ENCODE measurements at places on chromosomes 6 and 20. TPM values are rescaled to one million over a fixed set of nuclear protein-coding genes. Genes with fewer than 3 reads are reported as not detected.

The DACT2 gene
- total RNA-seq, result not detected

- no peak for DNase-seq
Measured at GRCh38 chr6:78340755-78341154, 526.6 kb upstream of the IRAK1BP1 start.

The CARMIL1 gene
- total RNA-seq, result 34.7 TPM

The SNX14 gene
- total RNA-seq, result 65.7 TPM

GRCh38 chr6:34517461-34517881, 38.7 kb downstream of the SPDEF start:
- no peak for DNase-seq

The DLL1 gene
- 45.8 TPM for total RNA-seq

The APCDD1L gene
- total RNA-seq, result 1.7 TPM

- DNase-seq, result no peak
Measured at GRCh38 chr6:161268531-161269210, 5.2 kb downstream of the AGPAT4 start.

The ANGPT4 gene
- not detected for total RNA-seq

DNA sequence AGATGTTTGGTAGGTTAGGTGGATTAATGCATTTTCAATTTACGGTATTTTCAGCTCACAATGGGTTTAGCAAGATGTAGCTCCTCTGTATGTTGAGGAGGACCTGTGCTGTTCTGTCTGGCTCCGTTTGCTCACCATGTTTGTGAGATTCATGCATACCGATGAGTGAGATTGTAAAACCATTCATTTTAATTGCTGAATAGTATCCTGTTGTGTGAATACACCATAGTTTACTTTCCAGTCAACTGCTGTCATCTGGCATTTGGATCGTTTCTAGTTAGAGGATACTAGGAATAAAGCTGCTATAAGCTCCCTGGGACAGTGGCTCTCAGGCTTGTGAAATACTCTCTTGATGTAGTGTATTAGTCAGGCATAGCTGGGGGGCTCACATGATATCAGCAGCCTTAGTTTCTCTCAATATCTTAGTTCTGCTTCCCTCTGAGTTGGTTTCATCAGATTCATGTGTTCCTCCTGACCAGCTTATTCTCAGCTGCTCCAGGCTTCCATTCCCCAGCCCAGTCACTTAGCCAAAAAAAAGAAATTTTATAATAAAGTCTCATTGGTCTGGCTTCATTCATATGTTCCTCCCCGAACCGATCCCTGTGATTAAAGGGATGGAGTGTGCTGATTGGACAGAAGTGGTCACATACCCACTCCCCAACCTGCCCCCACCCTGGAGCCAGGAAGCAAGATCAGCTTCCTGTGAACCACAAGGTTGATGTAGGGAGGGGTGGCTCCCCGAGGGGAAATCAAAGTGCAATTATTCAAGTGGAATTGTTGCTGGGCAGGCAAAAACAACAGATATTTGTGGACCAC, 10.9 kb upstream of the B4GALT5 start:
- peak; percentile 14 for DNase-seq

DNA sequence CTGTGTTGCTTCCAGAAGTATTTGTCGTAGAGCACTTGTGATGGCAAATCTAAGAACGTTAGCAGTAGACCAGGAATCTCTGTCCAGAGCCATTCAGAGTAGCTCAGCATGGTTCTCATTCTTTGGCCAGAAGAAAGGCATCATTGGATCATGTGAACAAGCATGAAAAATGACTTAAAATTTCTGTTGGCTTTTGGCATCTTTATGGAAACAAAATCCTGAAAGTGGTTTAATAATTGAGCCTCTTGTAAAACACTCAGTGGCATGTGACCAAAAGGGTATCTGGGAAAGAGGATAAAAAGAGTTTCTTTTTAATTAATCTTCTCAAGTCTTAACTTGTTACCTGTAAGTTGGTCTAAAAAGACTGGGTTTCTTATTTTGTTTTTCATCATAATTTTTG, 55.2 kb downstream of the PTPN1 start:
- no peak for DNase-seq

GRCh38 chr20:35992713-35993335, 24.4 kb downstream of the CNBD2 start:
- DNase-seq, result peak; percentile 44

- no peak for DNase-seq
Measured at GRCh38 chr6:55518529-55519060, 60.4 kb downstream of the HMGCLL1 start.

DNA sequence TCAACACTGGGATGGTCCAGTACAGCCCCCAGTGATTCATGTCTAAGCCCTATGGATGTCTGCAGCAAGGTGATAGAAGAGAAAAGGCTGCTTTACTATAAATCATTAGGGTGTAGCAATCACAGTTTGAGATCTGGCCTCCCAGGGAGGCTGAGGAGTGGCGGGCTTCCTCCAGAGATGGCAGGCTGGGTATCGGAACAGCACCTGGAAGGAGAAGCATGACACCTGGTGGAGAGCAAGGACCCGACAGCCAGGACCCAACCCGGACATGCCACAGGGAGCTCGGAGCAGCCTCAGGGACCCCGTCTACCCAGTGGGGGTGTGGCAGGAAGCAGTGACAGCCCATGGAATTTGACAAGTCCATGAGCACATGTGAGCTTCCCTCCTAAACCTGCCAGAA, 114.8 kb upstream of the CD93 start:
- peak; percentile 45 for DNase-seq

GRCh38 chr6:71326611-71327010, 38.0 kb downstream of the OGFRL1 start:
- DNase-seq, result no peak

DNA sequence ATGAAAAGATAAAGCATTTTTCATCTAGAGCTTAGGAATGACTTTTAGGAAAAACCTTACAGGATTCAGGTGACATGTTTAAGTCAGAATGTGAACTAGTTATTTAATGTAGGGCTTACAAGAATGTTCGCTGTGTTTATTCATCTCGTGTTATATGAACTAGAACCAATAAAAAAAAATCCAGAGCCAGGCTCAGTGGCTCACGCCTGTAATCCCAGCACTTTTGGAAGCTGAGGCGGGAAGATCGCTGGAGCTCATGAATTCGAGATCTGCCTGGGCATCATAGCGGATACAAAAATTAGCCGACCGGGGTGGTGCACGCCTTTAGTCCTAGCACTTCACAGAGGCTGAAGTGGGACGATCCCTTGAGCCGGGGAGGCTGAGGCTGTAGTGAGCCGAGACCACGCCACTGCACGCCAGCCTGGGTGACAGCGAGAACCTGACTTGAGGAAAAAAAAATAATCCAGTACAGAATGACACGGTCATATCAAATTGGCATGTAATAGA, 46.3 kb downstream of the OR2B2 start:
- DNase-seq, result peak; percentile 45

The RPP21 gene
- total RNA-seq, result 19.0 TPM

- DNase-seq, result no peak
Measured at GRCh38 chr6:65761890-65762289, 54.9 kb upstream of the EYS start.

GRCh38 chr6:134750669-134751068, 199.2 kb downstream of the ALDH8A1 start:
- no peak for DNase-seq

- no peak for DNase-seq
Measured at GRCh38 chr6:158270389-158271127, 41.7 kb upstream of the TULP4 start.

DNA sequence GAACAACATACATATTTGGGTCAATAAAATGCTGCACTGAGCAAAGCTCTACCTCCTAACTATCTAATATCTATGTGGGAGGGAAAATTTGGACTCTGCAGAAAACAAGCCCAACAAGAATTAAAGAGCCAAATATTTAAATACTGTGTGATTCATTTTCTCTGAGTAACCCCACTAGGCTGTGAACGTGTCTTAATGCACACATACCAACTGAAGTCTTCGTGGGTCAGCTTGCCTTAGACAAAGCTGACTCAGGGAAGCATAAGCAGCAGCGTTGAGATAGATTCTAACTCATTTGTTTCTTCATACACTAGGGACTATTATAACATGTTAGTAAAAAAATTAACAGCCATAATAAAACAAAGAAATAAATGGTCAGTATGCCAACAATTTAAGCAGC, 114.3 kb downstream of the GJA1 start:
- peak; percentile 91 for DNase-seq

GRCh38 chr20:41923624-41924023, 305.4 kb upstream of the CHD6 start:
- no peak for DNase-seq

The SLC17A9 gene
- total RNA-seq, result not detected

- no peak for DNase-seq
Measured at GRCh38 chr6:27897580-27898206, 14.5 kb downstream of the OR2B2 start.

DNA sequence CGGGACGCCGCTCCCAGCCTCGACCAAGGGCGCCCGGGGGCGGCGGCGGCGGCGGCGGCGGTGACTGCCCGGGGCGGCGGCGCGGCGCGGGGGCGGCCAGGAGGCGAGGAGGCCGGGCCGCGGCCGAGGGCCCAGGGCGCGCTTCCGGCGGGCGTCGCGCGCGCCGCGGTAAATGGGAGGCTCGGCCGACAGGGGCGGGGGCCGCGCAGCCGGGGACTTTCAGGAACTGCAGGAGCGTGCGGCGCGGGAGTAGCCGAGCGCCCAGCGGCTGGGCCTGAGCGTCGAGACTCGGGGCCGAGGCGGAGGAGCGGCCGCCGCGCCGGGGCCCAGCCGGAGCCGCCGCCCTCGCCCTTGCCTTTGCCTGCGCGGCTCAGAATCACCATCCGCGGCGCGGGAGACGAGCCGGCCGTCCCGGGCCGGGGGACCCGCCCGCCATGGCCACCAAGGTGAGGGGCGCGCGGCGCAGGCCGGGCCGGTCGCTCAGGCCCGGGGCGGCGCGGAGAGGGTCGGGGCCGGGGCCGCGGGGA, at the start of gene SNX9:
SNX9 (plus strand) TSS at position 246 of the 527 bp plus-strand sequence; CDS start at position 435, 189 bp downstream.
- DNase-seq, result peak; percentile 75

Measured in mammary epithelial cell (primary cell).